CD8-positive, alpha-beta T cell (primary cell): ENCODE measurements at places on chromosomes 7 and 10. TPM values are rescaled to one million over a fixed set of nuclear protein-coding genes. Genes with fewer than 3 reads are reported as not detected.

DNA sequence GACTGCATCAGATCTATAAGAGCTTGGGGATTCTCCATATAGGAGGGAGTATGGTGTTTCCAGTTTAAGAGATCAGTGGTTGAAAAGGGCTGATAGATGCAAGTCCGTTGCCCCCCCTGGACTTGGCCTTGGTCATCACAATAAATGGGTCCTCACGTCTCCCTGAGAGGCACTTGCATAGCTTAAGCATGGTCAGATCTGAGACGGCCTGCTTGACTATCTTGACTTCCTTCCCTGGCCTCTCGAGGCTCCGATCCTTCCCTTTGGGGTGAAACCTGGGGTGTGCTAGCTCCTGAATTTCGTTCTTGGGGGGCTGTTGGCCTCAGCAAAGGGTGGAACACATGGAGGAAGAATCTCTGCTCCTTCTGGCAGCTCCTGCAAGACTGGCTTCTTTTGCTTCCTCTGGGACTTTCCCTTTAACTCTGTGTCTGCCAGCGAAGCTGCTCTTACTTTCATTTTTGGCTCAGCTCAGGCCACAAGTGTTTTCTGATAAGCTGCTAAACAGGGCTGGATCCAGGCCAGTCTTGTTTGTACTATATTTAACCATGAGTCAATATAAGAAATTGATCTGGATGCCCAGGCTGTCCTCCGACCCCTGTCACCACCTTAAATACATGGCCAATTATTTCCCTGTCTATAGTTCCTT lies 11.2 kb upstream of the ZNF485 start:
- peak; percentile 72 for DNase-seq

HIBADH gene
- 6.8 TPM for total RNA-seq

SLC26A5 gene
- total RNA-seq = not detected

GRCh38 chr10:48598936-48599829 lies 5.7 kb downstream of the ARHGAP22 start:
- DNase-seq = no peak
